ENCODE measurements at places on chromosomes 13 and 19. TPM values are rescaled to one million over a fixed set of nuclear protein-coding genes. Genes with fewer than 3 reads are reported as not detected.

The TEX101 gene
- not detected for total RNA-seq

The URAD gene
- not detected for total RNA-seq

The LYPD3 gene
- total RNA-seq: 0.17 TPM

The ZSWIM4 gene
- 4.2 TPM for total RNA-seq

The LIM2 gene
- not detected for total RNA-seq

The ZNF541 gene
- not detected for total RNA-seq

The JOSD2 gene
- total RNA-seq: 49.1 TPM
